ENCODE measurements at places on chromosomes 16 and 17.

- DNase-seq, result no peak
Observed at GRCh38 chr16:27359051-27359450, 42.9 kb upstream of the IL21R start.

DNA sequence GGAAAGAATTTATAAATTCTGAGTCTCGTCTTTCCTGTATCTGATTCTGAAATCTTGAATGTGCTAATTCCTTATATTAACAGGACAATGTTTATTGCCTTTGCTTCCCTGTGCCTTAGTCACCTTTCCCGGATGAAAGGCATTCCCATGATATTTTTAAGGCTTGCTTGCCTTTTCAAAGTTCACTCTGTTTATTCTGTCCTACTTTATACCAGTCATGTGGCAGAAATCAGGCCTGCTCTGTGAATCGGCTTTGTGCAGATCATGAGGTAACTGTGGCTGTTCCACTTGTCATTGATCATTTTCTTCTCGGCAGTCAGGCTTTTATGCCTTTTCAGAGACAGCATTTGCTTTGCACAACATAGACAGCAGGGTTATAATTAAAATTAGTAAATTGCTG lies 28.8 kb upstream of the ABCC11 start:
- no peak for DNase-seq

GRCh38 chr17:75468779-75469373 lies 12.4 kb downstream of the TMEM94 start:
- DNase-seq, result no peak

- no peak for DNase-seq
Observed at GRCh38 chr16:50879873-50880695, 138.2 kb downstream of the CYLD start.

GRCh38 chr16:52963212-52963854 lies 89.4 kb downstream of the CHD9NB start:
- no peak for DNase-seq

GRCh38 chr17:28999206-28999605 lies 6.6 kb downstream of the SEZ6 start:
- DNase-seq, result no peak

DNA sequence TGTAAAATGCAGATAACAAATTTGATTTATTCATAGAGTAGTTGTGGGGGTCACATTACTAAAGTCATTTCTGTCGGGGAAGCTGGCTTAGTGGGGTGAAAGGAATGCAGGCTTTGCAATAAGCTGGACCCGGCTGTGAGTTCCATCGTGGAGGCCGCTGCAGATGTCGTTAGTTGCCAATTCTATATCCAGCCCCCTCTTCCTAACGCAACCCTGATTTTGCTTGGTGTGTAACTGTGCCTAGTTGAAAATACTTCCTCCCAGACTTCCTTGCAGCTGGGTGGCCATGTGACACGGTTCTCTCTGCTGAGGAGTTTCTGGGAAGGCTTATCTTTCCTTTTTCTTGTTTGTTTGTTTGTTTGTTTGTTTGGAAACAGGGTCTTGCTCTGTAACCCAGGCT lies 4.5 kb downstream of the MFSD6L start:
- no peak for DNase-seq

GRCh38 chr16:89119166-89119621 lies 25.5 kb downstream of the ACSF3 start:
- no peak for DNase-seq

- peak; percentile 64 for DNase-seq
Observed at GRCh38 chr17:45410144-45411091, 22.3 kb downstream of the ARHGAP27 start.

DNA sequence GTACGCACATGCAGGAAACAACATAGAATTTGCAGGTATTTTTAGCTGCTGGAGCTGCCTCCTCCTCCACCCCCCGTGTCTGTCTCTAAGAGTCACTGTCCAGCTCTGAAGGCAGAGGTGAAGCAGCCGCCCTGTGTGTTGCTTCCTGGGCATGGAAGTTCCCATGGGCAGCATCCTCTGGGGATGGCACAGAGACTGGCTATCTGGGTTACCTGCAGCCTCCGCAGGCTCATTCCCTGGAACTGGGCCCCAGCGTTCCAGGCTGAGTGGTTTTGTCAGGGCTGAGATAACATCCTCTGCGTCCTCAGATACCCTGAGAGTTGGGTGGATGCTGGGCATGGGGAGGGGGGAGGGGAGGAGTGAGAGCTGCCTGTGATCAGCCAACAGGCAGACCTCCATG lies 41.5 kb upstream of the MRTFB start:
- DNase-seq, result no peak

DNA sequence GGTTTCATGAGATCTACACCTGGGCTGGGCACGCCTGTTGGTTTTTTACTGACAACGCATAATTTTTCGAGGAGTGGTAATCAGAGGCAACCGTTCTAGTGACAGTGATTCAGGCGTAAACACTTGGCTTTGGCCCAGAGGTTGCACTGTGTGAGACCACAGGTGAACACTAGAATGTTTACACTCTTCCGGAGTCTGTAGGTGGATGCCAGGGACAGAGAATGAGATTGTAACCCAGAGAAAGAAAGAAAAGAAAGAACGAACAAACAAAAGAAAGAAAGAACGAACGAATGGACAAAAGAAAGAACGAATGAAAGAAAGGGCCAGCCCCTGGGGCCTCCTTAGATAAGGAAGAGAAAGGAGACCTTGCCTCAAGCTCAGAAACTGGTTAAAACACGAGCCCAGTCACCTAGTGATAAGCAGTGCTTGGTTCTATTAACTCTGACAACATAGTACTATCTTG lies 113.2 kb downstream of the PRKCB start:
- DNase-seq, result peak; percentile 69

GRCh38 chr17:39547713-39548478 lies 59.8 kb downstream of the NEUROD2 start:
- peak; percentile 75 for DNase-seq

GRCh38 chr17:22304667-22305303 lies 612.5 kb downstream of the KCNJ18 start:
- no peak for DNase-seq

- no peak for DNase-seq
Observed at GRCh38 chr17:73586275-73586832, 57.9 kb downstream of the SDK2 start.

- DNase-seq, result no peak
Observed at GRCh38 chr16:85500220-85500619, 112.9 kb upstream of the GSE1 start.

DNA sequence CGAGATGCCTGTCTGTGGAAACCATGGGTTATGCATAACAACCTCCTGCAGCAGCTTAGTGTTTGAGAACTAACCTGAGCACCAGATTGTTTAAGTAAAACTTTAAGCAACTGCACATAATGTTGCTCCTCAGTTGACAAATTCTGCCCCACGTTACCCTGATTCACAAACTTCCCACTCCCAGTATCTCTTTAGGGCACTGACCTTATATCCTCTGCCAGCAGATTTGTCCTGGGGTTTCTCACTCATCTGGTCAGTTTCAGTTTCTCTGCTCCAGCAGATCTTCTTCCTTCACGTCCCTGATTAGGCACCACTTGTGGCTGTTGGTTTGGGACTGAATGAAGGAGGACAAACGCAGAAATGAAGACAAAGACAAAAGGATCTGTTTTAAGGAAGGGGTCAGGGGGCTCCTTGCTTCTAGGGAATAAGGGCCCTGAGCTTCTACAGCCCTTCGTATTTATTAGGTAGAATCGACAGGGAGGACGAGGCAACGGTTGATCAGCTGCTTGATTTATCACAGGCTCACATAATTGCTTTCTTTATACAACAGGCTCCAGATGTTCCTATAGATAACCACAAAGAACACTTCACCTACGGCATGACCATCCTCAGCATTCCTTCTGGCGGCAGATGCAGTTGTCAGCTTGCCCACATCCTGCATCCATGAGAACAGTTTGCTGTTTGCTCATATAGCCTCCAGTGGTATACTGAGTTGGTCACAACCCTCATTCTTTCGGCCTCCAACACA lies 13.5 kb upstream of the ZNF689 start:
- no peak for DNase-seq

- peak; percentile 47 for DNase-seq
Observed at GRCh38 chr16:19804538-19805323, 79.9 kb downstream of the GPRC5B start.

DNA sequence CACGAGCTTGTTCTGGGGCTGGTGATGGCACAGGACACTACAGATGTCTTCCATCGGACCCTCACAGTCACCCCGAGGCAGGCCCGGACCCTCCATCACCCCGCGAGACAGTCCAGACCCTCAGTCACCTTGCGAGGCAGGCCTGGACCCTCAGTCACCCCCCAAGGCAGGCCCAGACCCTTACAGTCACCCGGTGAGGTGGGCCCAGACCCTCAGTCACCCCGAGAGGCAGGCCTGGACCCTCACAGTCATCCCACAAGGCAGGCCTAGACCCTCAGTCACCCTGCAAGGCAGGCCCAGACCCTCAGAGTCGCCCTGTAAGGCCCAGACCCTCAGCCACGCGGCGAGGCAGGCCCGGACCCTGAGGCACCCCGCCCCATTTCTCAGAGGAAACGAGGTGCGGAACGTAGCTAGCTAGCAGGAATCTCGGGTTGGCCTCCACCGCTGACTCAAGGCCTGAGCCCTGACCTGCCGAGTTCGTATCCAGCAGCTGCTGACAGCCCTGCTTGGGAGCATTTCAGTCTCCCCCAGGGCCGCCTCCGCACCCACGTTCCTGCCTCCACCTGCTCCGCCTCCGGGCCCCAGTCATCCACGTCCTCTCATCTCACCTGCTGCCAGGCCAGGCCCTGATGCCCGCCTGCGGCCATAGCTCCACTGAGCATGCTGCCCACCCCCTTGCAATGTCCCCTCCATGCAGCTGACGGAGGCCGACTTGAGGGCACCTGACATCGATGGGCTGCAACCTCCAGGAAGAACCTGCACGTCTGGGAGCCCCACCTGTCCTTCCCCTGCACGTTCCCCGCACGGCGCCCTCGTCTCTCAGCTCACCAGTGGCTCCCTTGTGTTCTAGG lies 28.7 kb downstream of the RPH3AL start:
- DNase-seq, result no peak

- peak; percentile 69 for DNase-seq
Observed at GRCh38 chr17:75845058-75845711, 981 bp upstream of the UNC13D start.

DNA sequence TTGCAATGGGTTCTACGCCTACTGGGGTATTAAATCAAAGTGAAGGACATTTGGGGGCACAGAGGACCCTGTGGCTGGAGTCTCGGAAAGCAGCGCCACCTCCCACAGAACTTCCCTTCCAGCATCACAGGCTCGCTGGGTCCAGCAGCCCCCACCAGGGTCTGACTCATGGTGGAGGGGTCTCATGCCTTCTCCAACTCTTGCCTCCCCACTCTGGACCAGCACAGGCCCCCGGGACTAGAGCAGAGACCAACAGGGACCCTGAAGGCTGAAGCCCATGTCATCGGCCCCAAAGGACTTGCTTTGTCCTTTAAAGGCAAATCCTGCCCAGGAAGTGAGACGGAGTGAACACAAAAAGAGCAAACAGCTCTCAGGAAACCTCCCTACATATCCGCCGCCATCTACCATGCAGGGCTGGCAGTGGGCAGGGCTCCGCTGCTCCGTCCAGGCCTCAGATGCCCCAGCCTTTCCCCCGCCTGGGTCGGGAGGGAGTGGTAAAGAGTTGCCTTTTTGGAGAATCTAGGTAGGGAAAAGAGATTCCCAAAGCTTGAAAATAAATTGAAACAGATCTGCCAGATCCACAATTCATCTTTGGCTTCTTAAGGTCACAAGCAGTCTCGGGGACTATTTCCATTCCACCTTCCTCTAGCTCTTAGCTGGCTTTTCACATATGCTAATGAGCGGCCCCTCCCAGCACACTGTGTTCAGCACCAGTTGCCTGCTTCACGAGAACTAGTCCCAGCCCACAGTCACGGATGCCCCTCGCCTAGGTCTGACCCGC lies 2.1 kb upstream of the GPRC5C start:
- DNase-seq, result no peak

DNA sequence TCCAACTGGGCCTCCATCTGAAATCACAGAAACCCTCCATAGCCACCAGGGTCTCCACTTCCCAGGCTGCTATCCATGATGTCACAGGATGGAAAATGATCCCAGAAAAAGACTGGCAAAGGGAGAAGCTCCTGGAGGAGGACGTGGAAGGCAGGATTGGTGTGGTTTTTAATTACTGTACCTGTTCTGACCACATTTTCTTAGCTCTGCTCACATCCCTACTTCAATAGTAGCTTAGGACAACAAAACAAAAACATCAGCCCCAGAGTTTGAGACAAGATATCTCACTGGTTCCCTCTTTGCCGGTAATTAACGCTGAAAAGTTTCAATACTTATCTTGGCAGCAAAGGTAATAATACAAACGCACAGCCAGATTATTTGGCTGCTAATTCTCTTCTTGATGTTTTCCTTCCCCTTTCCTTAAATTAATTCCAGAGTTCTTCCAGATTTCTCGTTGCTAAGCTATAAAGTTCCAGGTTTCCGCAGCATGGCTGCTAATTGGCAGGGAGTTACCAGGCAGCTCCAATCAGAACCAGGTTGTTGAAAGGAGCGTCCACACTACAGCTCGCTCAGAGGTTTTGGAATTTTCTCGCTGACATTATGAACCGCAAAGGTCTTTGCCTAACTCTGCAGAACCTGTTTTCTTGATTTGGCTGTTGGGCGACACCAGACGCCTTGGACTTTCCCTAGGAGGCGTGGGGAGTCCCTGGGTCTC lies 263.4 kb downstream of the MRTFB start:
- DNase-seq, result no peak

DNA sequence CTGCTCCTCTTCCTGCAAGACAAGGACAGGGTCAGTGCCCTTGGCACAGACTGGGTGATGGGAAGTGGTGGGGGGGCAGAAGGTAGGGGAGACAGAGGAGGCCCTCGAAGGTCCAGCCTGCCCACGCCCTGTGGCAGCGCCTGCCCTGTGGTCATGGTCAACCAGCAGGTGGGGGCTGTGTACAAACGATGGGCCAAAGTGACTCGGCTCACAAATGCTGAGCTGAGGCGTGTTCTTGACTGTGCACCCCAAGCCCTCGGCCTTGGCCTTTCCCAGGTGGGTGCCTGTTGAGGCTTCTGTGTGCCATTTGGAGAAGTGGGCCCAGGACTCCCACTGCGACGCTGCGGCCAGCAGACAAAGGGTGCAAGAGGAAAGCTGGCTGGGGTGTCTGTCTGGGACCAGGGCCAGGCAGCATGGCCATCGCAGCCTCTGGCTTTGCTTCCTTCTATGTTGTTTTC lies 22.6 kb downstream of the MXRA7 start:
- DNase-seq, result no peak

GRCh38 chr17:17706140-17707060 lies 25.1 kb downstream of the RAI1 start:
- no peak for DNase-seq

GRCh38 chr16:10581507-10581906 lies 1.1 kb upstream of the EMP2 start:
- no peak for DNase-seq

- DNase-seq, result no peak
Observed at GRCh38 chr17:82943339-82943738, 103.5 kb upstream of the ZNF750 start.

GRCh38 chr16:87366288-87366687 lies 17.3 kb downstream of the FBXO31 start:
- no peak for DNase-seq

- no peak for DNase-seq
Observed at GRCh38 chr17:37117373-37118142, 168.8 kb downstream of the AATF start.

- no peak for DNase-seq
Observed at GRCh38 chr17:68849673-68850610, 105.2 kb downstream of the ABCA8 start.
